ENCODE measurements at places on chromosomes 2 and 18.
A peak's percentile ranks its signal among the peaks of the same experiment; 100 is the strongest.

DNA sequence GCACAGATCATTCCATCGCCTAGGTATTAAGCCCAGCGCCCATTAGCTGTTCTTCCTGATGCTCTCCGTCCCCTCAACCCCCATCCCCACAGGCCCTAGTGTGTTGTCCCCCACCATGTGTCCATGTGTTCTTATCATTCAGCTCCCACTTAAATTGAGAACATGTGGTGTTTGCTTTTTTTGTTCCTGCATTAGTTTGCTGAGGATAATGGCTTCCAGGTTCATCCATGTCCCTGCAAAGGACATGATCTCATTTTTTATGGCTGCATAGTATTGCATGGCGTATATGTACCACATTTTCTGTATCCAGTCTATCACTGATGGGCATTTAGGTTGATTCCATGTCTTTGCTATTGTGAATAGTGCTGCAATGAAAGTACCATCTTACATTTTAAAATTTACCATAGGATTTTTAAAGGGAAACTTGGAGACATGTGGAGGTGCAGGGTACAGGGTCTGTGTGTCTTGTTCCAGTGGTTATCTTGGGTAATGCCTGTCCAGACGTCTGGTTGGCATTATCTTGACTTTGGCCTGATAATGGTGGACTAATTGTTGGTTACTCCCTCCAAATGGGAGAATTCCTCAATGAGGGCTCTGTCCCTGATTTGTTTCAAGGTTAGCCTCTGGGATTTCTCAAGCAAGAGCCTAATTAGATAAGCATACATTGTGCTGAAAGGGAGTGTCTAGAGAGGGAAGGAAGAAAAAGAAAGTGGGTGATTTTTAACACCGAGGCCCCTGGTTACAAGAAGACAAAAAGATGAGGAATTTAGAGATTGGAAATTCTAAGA, 21.6 kb downstream of the KLHL23 start:
- DNase-seq, result no peak

GRCh38 chr2:122391726-122392125, 636.3 kb downstream of the TSN start:
- no peak for DNase-seq

- no peak for DNase-seq
Observed at GRCh38 chr2:122422384-122422991, 667.0 kb downstream of the TSN start.

- no peak for DNase-seq
Observed at GRCh38 chr18:2923464-2923863, 76.7 kb downstream of the EMILIN2 start.

- DNase-seq, result no peak
Observed at GRCh38 chr2:161117506-161117905, 42.7 kb upstream of the TANK start.

DNA sequence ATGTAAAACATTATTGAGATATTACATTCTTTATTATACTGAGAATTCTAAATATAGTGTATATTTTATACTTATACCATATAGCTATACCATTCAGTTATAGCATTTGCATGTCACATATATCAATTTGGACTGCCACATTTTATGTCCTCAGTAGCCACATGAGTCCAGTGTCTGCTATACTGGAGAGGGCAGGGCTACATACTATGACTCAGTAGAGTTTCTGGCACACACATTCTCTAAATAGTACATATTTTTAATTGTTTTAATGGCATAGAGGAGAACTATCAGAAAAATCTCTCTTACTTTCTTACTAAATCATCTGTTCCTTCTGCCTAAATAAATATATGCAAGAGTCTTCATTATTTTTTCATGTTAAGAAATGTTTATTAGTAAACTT, 55.4 kb upstream of the COL5A2 start:
- DNase-seq, result no peak

DNA sequence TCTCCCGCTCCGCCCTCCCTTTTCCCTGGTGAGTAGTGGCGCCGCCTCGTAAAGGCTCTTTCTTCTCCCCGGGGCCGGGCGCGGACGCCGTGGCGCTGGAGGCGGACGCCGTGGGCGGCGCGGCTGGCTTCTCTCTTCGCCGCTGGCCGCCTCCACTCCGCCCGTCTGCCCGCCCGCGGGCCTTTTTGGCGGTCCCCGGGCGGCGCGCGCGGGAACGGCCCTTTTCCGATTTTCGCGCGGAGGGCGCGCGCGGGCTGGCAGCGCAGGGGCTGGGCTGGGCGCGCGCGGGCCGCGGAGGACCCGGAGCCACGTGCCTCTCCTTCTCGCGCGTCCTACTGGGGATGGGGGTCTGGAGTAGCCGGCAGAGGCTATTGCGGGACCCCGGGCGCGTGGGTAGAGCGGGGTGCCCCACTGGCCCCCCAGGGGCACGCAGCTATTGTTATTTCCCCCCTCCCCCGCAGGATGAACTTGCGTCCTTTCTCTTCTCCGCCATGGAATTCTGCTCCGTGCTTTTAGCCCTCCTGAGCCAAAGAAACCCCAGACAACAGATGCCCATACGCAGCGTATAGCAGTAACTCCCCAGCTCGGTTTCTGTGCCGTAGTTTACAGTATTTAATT, 472 bp downstream of the SLC20A1 start:
- no peak for DNase-seq

GRCh38 chr2:154425994-154426393, 272.5 kb upstream of the KCNJ3 start:
- DNase-seq, result no peak

- DNase-seq, result peak; percentile 75
Observed at GRCh38 chr2:216371721-216372702, at the start of gene MARCHF4. MARCHF4 (minus strand) TSS chr2:216372483; CDS start chr2:216370260, 2,223 bp downstream.

Data from right lung (tissue), 10 donors.